EL (cell line): ENCODE measurements at places on chromosomes 7 and 10.

DNA sequence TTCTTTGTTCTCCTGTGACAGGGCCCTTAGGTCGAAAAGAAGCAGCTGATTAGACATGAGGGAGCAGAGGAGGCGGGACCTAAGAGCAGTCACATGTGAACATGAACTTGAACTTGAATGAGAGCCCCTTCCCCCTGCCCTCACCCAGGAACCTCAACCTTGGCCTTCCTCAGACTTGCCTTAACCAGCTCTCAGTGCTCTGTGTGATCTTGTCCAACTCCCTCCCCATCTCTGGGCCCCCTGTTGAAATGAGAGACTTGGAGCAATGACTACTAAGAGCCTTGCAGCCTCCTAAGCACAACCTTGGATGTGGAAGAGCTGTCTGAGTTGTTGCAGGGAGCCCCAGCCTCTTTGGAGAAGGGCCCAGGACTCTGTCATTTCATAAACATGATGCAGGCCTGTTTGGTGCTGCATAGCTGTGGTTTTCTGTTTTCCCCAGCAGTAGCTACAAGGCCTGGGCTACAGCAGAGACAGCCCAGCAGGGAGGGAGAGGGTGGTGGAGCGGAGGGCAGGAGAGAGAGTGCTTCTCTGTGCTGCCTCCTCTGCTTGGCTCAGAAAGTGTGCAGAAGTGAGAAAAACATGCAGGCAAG is 123.9 kb upstream of the ZMIZ1 start:
- peak; percentile 88 for DNase-seq

DNA sequence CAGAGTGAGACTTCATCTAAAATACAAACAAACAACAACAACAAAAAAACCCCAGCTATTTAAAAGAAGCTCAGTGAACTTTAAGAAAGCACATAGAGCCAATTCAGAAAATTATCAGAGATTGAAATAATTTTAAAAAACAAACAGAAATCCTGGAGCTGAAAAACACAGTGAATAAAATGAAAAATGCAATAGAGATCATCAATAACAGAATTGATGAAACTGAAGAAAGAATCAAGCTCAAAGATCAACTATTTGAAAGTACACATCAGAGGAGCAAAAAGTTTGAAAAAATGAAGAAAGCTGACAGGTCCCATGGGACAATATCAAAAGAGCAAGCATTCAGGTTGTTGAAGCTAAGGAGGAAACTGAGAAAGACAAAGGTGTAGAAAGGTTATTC is 12.2 kb upstream of the ZNF746 start:
- DNase-seq = no peak

GRCh38 chr7:30682212-30683083 is at the start of gene CRHR2:
Gene CRHR2, minus strand, starts transcription at chr7:30682456. Its CDS starts 176 bp downstream, at chr7:30682280.
- no peak for DNase-seq

DNA sequence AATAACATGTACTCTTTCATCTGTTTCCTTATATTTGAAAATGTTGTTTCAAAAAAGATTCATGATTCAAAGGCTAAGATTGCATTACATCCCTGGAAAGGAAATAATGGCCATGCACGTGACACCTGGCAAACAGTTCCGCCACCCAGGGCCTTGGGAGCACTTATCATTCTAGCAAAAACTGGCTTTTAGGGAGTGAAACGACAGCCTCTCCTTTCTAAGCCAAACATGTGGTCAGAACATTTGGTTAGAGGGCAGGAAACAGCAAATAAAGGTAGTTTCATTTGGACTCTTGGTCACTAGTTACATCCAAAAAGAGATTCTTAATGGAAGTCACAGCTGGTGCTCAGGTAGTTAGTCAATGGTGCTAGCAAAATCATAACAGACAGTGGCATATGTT is 83.5 kb downstream of the FAS start:
- no peak for DNase-seq

DNA sequence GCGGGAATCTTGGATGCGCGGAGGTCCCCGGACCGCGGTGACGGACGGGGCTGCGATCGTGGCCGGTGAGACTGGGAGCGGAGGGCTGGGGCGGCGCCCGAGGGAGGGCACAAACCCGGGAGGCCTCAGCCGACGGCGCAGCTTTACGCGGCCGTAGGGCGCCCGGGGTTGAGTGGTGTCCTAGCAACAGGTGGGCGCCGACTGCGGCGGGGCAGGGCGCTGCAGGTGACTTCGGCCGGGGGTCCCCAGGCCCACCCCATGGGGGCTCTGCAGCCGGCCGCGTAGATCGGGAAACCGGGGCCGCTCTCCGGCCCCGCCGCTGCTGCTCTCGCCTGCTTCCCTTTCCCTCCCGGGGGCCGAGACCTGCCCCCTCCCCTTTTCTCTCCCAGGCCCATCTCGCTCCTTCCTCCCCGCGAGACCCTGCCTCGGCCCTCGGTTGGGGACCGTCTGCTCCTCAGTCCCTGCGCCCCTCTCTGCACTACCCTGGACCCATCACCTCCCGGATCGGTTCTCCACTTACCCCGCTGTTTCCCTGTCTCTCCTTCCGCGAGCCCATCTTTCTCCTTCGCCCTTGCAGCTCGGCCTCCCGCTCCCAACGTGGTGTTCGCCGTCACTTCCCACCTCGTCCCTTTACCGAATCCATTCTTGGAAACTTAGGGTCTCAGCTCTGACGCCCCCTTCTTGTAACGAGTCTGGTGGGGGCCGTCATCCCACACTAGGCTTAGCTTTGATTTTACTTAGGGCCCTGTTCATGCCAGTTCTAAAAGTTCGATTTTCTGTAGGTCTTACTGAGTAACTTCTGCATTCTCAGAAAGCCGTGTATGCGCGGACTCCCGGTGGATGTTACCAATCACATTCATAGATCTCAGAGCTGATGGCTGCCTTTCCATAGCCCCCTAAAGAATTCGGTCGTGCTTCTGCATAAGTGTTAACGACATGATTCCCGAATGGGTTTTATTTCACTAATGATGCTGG is 18.5 kb upstream of the ACBD5 start:
- no peak for DNase-seq

GRCh38 chr10:103181244-103181643 is 11.8 kb downstream of the NT5C2 start:
- DNase-seq = no peak

DNA sequence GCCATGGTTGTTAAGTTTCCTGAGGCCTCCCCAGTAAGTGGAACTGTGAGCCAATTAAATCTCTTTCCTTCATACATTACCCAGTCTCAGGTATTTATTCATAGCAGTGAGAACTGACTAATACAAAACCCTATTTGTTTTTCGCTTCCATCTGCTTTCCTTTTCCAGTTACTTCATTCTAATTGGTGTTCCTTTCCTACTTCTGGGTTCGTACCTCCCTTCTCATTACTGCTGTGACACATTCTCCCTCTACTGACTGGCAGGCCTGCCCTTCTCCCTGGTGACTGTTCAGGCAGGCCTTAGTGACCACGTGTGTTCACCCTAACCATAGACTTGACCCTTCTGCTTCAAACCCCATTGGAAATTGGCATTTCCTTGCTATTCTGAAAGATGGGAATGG is 37.7 kb downstream of the MTURN start:
- peak; percentile 44 for DNase-seq

DNA sequence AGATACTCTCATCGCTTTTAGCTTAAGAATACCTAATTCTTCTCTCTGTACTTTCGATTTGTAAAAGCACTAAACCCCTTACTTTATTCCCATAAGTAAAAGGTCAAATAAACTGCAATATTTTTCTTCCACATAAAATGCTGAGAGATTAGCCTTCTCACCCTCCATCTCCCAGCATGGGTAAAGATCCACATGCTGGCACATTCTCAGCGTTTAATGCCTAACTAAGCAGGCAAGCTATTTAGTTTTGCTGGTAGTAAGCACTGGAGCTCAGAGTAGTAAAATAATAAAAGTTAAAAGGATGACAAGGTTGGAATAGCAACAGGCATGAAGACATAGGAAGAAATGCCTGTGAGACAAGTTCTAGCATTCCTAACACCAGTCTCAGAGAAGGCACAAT is 65.9 kb upstream of the NEBL start:
- DNase-seq = no peak

- DNase-seq = no peak
These were observed 28.2 kb upstream of the GOLGA7B start for GRCh38 chr10:97821308-97822038.

GRCh38 chr7:66832531-66833351 is 88.3 kb upstream of the TMEM248 start:
- DNase-seq = no peak

- no peak for DNase-seq
These were observed 50.8 kb upstream of the PDZD8 start for GRCh38 chr10:117425974-117426566.

GRCh38 chr7:132492823-132493445 is 83.3 kb downstream of the PLXNA4 start:
- DNase-seq = no peak

GRCh38 chr7:48063985-48064384 is 25.1 kb upstream of the UPP1 start:
- DNase-seq = no peak

GRCh38 chr10:109317746-109318366 is 605.5 kb downstream of the XPNPEP1 start:
- no peak for DNase-seq

- no peak for DNase-seq
These were observed 99.1 kb downstream of the BMPR1A start for GRCh38 chr10:86855513-86855912.

- DNase-seq = no peak
These were observed 31.2 kb upstream of the MNX1 start for GRCh38 chr7:157041514-157042277.

- peak; percentile 54 for DNase-seq
These were observed 50.4 kb upstream of the WNT16 start for GRCh38 chr7:121278120-121279021.

DNA sequence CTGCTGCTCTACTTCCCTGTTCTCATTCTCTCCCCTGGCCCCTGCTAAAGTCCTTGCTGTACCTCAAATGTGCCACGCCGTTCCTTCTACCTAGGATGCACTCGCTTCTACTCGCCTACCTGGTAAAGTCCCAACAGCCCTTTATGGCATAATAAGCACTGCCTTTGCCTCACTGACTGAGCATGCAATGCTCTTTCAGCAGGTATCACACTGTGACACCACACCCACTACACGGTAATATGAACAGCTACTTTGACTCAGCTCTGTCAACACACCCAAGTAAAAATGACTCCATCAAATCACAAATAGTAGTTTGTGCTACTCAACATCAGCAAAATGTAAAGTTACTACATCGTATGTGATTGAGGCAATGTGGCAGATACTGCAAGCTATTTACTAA is 37.6 kb downstream of the FAM204A start:
- no peak for DNase-seq

- DNase-seq = no peak
These were observed 24.9 kb downstream of the CYP2W1 start for GRCh38 chr7:1007901-1008300.

GRCh38 chr7:149870274-149870673 is 3.5 kb upstream of the ATP6V0E2 start:
- no peak for DNase-seq

DNA sequence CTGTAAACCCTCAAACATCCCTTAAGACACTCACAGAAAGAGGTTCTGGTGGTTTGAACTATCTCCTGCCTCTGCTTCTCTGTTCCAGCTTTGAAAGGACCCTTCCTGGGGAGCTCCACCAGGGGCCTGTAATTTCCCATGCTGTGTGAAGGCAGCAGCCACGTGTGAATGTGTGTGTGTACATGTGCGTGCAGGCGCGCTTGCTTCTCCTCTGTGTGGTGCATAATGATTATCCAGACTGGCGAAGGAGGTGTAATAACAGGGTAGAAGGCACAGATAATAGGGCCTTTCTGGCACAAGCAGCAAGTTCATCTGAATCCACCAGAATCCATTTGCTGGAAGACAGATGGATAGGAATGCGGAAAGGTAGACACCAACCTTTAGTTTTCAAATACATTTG is 466.5 kb downstream of the GRID1 start:
- DNase-seq = no peak

- DNase-seq = peak; percentile 32
These were observed 99.6 kb upstream of the LYZL1 start for GRCh38 chr10:29189256-29189655.

DNA sequence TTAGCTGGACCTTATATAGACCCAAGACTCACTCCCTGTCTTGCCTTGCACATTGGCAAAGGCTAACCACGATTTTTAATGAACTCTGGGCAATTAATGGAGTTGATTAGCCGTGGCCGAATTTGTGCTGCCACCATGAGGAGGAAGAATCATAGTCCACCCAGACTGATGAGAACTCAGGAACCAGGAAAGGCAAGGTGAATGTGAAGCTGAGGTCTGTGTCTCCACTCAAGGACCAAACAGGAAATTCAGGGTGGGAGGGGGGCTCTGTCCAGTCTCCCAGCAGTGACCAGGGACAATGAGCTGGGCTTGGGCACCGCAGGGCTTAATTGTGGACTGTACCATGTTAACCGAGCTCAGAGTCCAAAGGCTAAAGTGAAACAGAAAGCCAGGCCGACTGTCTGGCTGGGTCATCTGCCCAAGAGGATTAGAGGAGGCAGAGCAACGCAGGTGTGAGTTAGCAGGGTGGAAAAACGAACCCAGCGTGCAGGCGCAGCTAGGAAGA is 127.0 kb upstream of the JCAD start:
- DNase-seq = peak; percentile 9

DNA sequence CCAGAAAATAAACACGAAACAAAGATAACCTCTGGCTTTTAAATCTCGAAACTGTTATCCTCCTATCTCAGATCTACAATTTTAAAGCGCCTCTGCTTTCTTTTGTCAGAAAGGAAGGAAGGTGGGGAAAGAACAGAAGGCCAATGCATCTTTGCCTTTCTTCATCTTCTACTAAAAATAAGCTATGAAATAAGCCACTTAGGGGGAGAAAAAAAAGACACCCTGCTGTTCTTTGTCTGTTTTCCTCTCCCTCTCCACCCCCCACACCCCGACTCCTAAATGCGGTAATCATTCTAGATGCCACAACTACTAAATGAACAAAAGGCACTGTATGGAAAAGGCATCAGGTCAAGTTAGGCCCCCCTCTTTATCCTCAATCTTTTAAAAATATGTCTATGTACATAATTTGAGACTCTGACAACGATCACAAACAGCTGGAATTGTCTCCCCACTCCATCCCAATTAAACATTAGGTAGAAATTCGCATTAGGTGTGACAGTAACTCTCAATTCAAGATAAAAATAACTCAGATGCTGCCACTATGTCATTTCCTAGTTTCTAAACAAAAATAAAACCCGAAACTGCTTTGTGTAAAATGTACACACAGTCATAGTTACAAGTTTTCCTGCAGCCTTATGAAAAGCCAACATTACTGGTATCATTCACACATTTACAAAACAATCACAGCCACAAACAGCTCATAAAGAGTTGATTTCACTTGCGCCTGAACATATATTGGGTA is 2.4 kb downstream of the UBE2H start:
- no peak for DNase-seq

DNA sequence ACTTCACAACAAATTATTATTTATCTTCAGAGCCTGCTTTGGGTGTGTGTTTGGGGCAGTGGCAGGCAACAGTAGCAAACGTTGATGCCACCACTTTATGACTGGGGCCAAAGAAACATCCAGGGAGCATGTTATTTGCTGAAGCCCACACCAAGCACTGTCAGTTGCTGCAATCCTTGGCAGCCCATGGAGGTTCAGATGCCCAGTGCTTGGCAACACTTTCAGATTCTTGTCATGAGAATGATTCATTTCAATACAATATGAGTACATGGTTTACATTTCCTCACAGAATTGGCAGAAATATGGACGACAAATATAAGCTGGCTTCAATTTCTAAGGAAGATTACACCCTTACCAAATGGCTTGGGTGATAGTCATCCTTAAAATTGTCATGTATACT is 46.5 kb upstream of the GLI3 start:
- DNase-seq = no peak

GRCh38 chr7:28981161-28981465 is 23.0 kb upstream of the TRIL start:
- DNase-seq = no peak
